ENCODE measurements at places on chromosomes 11 and 22.

- no peak for DNase-seq
These were observed 219.3 kb upstream of the SNX19 start for GRCh38 chr11:131135611-131136010.

DNA sequence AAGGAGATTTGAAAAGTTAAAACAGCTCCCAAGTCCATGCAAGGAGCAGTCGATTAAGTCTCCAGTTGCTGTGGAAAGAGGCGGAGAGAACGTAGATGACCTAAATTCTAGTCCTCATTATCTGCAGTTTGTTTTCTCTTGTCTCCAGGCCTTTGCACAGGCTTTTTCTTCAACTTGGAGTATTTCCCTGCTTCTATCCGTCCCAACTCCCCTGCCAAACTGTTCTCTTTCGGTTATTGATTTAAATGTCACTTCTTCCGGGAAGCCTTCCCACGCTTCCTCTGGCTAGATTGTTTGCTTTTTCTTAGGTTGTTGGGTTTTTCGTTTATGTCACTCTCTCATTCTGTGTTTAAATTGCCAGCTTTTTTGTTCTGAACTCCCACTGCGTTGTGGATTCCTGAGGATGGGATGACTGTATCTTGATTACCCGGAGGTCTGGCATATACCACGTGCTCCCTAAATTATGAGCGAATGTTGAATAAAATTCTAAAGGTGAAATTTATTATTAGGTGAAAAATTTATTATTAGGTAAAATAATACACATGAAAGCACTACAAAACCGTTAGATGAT, 463 bp downstream of the TMEM126B start:
- peak; percentile 32 for DNase-seq

GRCh38 chr22:22009661-22010060, 27.1 kb upstream of the TOP3B start:
- DNase-seq = no peak

GRCh38 chr11:67277231-67277961, 11.1 kb downstream of the GRK2 start:
- DNase-seq = peak; percentile 88

DNA sequence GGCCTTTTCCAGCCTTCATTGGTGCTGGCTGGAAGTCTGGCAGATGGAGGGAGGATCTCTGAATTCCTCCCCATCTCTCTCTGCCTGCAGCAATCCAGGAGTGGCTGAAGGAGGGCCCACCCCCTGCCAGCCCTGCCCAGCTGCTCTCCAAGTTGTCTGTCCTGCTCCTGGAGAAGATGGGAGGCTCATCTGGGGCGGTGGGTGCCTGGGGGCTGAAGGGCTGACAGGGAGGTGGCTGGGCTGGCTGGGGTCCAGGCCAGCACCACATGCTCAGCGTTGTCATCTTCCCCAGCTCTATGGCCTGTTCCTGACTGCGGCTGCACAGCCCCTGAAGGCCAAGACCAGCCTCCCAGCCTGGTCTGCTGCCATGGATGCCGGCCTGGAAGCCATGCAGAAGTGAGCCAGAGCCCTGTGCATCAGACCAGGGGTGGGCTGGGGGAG, 12.2 kb downstream of the TKFC start:
- DNase-seq = no peak

- DNase-seq = no peak
These were observed 18.1 kb downstream of the FAM168A start for GRCh38 chr11:73579641-73580434.

Data from activated naive CD4-positive, alpha-beta T cell treated with Interleukin-2 at 50 U/mL for 16 hours (primary cell).